ENCODE measurements at places on chromosomes 5 and 9.

DNA sequence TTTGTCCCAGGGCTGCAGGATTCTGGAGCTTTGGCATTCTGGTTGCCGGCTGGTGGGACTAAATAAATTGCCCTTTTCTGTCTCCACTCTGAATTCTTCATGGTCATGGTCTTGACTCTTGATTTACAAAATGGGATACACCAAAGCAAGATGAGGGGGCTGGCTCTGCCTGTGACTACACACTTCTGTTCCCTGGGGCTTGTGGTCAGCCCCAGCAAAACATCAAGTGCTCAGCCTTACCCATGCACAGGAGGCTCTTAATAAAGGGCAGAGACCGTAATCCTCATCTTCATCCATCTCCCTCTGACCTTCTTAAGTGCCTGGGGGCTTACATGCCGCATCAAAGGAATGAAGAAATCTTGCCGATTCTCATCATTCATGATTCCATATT is 198.0 kb downstream of the GNA14 start:
- DNase-seq = no peak

GRCh38 chr5:138961221-138961620 is 86.1 kb upstream of the LRRTM2 start:
- no peak for DNase-seq

DNA sequence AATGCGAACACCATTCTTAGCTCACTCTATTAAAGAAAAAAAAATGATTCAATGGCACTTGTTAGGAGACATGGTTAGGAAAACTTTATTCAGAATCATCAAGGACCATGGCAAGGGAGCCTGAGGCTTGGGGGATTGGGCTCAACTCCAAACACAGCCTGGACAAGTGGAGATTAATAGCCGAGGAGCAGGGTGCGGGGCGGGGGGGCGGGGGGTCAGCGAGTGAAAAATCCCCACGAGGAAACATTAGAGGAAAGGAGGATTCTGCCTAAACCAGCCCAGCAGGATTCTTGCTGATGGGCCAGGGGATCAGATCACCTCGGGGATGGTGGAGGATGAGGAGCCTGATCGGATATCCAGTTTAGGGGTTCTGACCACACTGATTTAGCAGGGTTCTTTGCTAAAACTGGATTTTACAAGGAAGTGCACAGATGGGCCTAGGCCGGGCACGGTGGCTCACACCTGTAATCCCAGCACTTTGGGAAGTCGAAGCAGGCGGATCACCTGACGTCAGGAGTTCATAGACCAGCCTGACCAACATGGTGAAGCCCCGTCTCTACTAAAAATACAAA is 24.4 kb upstream of the FIBCD1 start:
- no peak for DNase-seq

DNA sequence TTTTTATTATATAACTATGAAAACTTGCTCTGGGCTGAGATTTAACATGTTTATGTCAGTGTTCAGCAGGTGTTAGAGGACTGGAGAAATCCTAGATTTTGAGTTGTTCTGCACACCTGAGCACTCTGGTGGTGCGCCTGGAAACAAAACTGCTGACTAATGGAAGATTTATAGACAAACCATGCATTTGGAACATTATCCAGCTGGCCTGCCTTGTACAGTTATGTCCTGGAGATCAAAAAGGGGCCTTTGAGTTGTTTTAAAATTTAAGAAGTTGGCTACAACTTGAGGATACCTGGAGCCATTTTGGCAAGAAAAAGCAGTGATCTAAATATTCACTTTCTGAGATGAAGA is 5.7 kb upstream of the ARHGEF28 start:
- no peak for DNase-seq

- DNase-seq = no peak
Observed at GRCh38 chr9:136098844-136099243, 3.8 kb upstream of the NACC2 start.

GRCh38 chr5:55895346-55895745 is 44.2 kb downstream of the IL31RA start:
- DNase-seq = no peak
